ENCODE measurements at places on chromosomes 3 and 15.

- DNase-seq, result no peak
Observed at GRCh38 chr15:51212239-51212638, 117.5 kb upstream of the TNFAIP8L3 start.

DNA sequence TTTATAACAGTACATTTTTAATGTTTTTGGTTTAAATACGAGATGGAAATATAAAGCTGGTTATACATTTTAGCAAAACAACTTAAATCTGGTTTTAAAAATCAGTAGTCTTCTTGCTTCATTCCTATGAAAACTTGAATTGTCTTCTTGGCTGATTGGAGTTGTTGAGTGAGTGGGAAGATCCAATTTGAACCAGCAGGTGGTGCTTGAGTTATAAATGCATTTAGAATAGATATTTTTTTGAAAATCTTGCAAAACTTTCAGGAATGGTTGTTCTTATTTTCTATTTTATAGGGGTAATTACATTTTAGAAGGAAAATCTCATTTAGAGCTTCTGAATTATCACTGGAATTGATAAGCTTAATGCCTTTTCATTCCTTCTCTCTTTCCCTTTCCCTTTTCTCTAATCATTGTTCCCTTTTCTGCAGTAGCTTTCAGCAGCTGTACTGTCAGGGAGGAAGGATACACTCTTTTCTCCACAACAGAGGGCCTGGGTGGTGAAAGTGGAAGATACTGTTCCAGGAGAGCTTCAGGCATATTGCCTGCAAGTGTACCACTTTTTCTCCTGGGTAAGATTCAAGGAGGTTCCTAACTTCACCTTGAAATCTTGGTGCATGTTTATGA, 335.6 kb downstream of the NLGN1 start:
- DNase-seq, result peak; percentile 75

- DNase-seq, result no peak
Observed at GRCh38 chr15:31268108-31268501, 58.5 kb upstream of the KLF13 start.

GRCh38 chr3:9137676-9138075, 111.8 kb downstream of the SRGAP3 start:
- DNase-seq, result no peak

DNA sequence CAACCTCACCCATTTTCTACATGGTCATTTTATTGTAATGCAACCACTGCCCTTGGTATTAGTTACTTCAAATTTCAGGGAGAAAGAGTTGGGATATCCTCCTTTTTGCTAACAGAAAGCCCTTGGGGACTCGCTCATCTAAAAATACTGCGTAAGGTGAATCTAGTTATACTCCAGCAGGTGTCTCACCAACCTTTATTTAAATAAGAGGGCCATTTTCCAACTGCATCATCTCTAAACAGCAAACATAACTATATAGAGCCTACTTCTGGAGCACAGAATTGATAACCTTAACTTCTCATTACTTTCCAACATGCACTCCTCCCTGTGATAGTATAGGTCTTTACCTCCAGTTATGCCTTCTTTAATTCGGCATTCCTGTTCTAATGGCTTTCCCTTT, 77.5 kb downstream of the TBL1XR1 start:
- no peak for DNase-seq

- no peak for DNase-seq
Observed at GRCh38 chr3:122893282-122893681, 98.4 kb downstream of the SLC49A4 start.

- peak; percentile 45 for DNase-seq
Observed at GRCh38 chr15:57920911-57921310, 144.6 kb downstream of the ALDH1A2 start.

DNA sequence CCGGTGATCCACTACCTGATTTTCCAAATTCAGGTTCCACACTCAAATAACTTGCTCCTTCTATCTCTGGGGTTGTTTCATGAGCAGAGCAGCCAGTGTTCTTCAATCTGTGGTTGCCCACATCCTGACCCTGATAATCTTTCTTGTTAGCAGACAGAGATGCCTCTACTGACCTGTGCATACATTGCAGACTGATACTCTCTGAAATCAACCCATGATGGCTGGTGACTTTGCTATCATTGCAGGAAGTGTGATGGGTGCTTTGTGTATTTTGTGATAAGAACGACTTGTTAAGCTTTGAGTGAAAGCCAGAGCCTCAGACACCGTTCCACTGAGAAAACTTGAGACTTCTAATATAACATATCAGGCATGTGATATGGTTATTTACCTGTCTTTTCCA, 39.9 kb downstream of the GATM start:
- DNase-seq, result no peak

DNA sequence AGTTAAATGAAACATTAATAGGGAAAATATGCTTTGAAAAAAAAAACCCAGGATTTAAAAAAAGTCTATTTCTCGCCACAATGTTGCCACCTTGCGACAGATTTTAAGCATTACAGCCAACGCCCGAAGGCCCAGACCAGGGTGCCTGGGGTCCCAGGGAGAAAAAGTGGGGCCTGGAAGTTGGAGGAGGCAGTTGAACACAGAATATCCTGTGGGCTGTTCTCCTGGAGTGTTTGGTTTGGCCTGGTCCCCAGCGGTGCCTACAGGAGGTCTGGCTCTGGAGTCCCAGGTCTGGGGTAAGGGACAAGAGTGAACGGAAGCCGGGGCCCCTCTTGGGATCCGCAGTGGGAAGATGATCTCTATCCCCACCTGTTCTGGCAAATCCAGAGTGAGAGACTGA, 3.4 kb downstream of the RNU6-1 start:
- DNase-seq, result peak; percentile 58

DNA sequence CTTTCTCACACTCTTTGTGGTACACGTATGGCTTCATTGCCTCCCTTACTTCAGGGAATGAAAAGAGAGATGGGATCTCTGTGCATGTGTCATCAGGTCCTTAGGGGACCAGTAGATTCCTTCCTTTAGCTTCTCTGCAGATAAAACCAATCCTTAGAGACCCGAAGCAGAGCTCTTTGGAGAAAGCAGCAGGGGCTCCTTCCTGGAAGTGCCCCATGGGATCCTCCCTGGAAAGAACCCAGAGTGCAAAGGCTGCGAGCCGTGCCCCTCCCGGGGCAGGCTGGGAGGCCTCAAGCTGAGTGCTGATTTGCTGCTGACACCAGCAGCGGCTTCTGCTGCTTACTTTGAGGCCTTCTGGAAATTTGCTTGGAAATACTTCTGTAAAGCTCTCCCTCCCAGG, 328.6 kb upstream of the RGMA start:
- no peak for DNase-seq

DNA sequence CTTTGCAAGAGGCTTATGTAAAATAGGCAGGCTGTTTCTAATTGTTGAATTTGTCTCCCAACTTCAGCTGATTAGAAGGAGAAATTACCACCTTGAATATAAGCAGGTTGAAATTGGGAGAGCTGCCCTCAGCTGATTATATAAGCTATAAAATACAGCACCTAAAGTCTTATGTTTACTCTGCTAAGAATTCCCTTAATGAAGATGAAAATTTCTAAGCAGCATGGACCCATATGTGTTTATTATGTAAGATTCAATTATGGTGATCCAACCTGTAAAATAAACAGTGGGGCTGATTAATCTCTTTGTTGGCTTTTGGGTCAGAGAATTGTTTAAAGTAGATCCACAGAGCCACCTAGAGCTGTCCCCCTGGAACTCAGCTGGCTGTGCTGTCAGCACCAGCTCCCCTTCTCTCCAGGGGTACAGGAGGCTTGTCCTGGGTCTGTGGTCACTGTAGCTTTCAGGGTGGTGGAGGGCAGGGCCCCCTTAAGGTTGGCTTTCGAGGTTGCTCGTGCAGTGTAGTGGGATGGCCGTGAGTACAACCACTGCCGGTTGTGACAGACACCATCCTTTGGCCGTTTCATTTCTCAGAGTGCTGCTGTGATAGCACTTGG, 9.5 kb downstream of the SLCO3A1 start:
- no peak for DNase-seq

- no peak for DNase-seq
Observed at GRCh38 chr3:126998320-126998719, 15.4 kb downstream of the PLXNA1 start.

- DNase-seq, result no peak
Observed at GRCh38 chr3:115832265-115832664, 209.0 kb downstream of the GAP43 start.

DNA sequence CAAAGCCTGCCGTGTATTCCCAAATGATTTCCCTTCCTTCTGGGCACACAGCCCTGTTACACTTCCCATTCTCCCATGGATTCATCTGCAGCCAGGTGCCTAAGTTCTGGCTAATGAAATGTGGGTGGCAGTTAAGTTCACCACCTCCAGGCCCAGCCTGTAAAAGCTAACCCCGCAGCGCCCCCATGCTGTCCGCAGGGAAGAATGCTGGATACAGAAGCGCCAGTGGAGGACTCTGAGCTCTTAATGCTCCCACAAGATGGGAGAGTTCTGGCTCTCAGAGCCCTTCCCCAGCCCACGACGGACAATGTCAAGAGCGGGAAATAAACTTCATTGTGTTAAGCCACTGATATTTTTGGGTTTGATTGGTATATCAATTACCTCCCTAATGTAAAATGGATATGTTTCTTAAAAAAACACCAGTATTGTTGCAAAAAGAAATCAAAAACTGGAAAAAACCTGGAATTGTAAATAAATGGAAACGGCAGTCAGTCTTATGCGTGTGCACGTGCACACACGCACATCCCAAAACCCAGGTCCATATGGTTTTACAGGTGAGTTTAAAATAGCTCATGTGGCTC, 37.7 kb upstream of the FGD5 start:
- peak; percentile 70 for DNase-seq

GRCh38 chr3:59605318-59605717, 555.5 kb upstream of the CFAP20DC start:
- no peak for DNase-seq

DNA sequence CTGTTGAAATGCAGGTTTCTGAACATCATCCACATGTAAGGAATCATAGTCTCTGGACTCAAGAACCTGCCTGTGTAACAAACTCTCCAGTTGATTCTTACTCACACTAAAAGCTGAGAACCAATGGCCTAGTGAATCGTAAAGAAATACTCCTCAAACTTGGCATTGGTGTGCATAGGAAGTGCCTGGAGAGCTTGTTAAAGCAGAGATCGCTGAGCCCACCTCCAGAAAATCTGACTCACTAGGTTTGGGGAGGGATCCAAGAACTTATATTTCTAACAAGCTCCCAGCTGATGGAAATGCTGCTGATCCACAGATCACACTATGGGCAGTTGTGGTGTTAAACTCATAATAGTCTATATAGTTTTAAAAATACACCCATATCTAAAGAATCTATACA, 55.8 kb upstream of the LMCD1 start:
- peak; percentile 99 for DNase-seq

DNA sequence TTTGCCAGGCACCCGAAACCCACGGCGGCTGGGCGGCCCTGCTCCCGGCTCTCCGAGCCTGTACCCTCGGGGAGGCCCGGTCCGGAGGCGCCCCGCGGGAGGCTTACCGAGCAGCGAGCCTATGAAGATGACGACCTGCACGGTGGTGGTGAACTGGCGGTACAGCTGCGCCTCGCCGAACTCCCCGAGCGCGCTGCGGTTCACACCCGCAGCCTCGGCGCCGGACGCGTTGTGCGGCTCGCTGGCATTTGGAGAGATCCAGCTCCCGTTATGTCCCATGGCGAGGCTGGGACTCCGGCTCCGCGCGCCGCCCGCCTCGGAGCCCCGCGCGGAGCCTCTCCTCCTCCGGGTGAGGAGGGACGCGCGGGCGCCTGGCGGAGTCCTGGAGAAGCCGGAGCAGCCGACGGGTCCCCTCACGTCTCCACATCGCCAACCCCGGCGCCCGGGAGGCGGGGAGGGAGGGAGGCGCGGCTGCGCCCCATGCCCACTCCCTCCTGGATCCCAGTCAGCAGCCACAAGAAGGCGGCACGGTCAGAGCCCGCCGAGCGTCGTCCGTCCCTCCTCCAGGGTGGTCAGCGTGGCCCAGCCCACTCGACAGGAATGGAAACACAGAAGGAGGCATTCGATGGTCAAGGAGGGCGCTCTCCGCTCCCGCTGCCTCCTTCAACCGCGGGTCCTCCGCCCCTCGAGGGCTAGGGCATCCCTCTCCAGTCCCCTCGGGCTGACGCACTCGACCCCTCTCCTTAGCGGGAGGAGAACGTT, at the start of gene GPR176:
Gene GPR176 (minus strand): TSS at position 519 of the 762 bp plus-strand sequence. CDS start 240 bp downstream, at position 279.
- DNase-seq, result peak; percentile 71

DNA sequence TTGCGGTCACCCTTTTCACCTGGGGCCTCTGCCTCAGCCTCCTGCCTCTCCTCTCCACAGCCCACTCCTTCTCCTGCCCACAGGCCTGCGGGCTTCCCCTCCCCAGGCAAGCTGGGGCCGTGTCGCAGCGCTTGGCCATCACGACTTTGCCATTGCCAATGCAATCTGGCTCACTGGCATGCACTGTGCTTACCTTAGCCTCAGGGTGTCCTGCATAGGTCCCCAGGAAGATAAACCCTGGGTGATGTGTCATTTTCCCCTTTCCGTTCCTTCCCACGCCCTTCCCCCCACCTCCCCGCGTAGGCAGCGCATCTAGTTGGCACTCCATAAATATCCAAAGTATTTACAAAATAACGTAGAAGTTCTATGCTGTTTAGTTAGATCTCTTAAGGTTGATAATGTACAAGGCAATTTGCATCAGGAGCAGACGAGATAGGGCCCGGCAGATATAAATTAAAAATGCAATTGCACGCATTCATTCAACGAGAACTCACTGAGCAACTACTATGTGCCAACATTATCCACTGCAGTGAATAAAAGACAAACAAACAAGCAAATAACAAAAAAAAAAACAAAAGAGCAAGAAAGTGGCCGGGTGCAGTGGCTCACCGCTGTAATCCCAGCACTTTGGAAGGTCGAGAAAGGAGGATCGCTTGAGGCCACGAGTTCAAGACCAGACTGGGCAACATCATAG, 973 bp upstream of the COPG1 start:
- no peak for DNase-seq

DNA sequence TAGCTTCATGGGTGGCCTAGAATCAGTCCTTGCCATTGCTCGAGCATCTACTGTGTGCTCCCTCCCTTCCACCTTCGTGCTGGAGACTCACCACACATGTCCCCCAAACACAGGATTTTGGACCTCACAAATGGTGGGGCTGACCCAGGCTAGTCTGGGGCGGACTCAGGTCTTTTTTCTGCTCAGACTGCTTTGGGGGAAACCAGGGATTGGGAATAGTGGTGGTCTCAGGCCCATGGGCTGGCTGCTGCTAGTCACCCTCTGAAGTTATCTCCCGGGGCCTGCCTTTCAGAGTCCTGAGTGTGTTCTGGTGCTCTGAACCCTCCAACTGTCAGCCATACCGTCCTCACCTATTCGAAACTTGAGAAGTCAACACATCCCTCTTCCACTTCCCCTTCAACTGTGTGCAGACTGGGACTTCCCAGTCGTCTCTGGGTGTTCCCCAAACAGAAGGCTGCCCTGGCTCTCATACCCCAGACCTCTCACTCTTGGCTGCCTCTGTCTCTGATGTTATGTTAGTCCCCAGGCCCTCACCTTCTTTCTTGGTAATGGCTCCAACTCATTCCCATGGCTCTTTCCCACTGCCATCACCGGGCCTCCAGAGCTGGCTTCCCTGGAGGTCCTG, 46.0 kb downstream of the PPCDC start:
- DNase-seq, result no peak
